NCI-H1930 (cell line): ENCODE measurements at places on chromosomes 11 and 22.

DNA sequence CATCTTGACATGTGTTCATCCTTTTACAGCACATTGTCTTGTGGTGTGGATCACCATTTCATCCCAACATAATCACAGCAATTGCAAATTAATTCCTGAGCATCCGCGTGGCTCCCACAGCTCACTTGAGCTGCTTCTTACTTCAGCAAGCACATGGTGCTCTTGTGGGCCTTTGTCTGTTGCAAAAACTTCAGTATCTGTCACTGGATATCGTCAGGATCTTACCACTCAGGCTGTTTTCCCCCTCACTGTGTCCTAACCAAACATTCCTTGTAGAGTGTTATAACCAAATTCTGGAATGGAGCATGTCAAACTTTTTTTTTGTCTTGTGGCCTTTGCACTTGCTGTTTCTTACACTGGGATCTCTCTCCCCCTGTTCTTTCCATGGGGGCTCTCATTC, 683.1 kb upstream of the ARHGAP42 start:
- DNase-seq, result no peak

DNA sequence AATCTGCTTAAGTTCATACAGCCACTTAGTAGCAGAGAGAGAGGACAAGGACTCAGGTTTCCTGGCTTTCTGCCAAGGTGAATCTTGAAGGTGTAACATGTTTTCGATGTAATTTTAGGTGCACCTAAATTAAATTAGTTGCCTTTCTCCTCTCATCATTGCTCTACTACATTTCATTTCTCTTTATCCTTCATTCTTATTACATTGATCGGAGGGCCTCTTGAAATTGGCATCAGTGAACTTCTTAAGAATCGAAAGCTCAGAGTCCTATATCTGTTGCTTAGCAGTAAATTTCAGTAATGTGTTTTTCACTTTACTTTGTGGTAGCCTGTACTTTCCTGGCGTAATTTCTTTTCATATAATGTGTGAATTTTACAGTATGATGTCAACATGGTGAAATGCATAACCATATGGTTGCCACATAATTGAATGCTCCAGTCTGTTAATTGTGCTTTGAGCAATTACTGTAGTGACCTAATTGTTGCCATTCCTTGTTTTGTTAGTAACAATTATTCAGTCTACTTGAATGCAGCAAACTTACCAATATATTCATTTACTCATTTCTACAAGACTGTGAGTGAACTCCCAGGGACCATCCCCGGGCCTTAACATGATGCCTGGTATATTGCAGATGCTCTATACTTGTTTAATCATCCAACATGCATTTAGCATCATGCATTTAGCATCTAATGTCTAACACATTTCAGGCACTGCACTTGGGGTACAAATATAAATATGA, 138.1 kb downstream of the MAML2 start:
- no peak for DNase-seq

DNA sequence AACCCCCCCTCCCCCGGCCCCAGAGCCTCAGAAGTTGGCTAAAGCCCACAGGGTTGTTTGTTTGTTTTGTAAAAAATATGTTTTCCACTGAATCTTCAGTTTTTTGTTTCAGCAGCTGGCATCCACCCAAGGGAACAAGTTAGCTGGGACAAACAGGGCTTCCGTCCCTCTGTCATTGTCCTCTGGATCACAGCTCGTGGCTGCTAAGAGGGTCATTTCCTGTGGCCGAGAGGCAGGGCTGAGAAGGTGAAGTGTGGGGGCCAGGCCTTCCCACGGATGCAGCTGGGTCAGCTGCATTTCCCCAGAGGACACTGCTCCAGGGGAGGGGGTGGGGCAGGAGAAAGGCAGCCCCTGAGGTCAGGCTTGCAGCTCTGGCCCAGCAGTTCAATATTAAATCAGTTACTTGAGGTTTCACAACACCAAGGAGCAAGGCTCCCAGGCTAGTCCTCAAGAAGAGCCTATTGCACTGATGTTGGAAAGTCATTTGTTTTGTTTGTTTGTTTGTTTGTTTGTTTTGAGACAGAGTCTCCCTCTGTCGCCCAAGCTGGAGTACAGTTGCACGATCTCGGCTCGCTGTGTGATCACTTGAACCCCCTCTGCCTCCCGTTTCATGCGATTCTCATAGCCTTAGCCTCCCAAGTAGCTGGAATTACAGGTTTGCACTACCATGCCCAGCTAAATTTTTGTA, 34.4 kb upstream of the SMTN start:
- no peak for DNase-seq

- DNase-seq, result no peak
Observed at GRCh38 chr11:94557992-94558391, 9.2 kb upstream of the PIWIL4 start.

- DNase-seq, result no peak
Observed at GRCh38 chr11:45332276-45332934, 46.3 kb upstream of the SYT13 start.

DNA sequence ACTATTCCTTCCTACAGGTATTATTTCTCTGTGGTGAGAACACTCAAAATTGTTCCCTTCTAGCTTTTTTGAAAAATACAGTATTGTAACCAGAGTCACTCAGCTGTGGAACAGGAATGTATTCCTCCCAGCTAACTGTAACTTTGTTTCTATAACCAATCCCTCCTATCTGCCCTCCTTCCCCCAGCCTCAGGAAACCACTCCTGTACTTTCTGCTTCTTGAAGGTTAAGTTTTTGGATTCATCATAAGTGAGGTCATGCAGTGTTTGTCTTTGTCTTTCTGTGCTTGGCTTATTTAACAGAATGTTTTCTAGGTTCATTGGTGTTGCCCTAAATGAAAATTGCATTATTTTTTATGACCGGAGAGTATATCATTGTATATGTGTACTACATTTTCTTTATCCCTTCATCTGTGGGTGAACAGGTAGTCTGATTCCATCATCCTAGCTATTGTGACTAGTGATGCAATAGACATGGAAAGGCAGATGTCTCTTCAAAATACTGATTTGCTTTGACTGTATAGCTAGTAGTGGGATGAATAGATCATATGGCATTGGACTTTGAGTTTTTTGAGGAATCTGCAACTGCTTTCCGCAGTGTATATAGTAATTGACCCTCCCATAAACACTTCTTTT, 112.9 kb upstream of the GRK3 start:
- no peak for DNase-seq

GRCh38 chr11:114929351-114930000, 251.1 kb downstream of the NXPE2 start:
- DNase-seq, result no peak

DNA sequence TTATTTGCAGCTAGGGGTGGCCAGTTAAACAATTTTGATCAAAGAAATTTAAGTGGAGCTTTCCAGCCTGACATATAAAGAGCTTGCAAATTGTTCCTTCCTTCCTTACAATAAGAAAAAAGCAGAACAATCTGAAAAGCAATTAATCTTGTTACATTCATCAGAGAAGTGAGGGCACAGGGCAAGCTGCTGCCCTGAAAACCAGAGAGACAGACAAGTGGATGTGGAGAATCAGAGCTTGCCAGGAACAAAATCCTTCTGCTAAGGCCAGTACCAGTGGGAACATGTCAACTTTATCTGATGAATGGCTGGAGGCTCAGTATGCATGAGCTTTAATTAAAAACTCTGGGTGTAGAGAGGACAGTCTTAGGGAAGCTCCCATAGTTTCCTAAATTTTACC, 8.8 kb downstream of the CCDC179 start:
- no peak for DNase-seq

DNA sequence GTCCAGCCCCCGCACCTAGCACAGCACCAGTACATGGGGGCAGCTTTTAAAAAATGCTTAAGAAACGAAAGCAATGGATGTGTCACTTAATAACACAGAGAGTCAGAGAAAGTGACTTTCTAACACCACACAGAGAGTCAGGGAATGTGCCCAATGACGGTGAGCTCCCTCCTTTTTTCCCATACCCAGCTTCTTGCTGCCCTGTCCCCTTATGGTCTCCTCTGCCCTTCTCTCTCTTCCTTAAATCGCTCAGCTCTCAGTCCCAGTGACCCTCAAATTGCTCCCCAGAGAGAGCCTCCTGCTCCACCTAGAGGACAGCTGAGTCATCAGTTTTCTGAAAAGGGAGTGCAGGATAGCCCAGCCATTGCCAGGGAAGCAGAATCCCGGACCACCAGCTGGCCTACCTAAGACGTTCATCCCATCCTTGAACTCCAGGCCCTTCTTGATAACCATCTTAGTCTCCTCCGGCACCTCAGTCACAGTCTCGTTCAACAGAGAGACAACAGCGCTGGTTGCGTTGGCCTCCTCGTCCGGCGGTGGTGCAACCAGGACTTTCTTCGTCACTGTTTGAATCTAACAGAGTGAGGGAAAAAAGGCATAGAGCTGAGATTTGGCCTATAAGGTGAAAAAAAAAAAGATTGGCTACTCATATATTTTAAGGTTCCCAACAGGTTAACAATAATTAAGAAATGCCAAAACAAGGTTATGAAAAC, 113.5 kb downstream of the SLC1A2 start:
- peak; percentile 56 for DNase-seq

GRCh38 chr11:79510960-79511359, 70.1 kb upstream of the TENM4 start:
- no peak for DNase-seq

DNA sequence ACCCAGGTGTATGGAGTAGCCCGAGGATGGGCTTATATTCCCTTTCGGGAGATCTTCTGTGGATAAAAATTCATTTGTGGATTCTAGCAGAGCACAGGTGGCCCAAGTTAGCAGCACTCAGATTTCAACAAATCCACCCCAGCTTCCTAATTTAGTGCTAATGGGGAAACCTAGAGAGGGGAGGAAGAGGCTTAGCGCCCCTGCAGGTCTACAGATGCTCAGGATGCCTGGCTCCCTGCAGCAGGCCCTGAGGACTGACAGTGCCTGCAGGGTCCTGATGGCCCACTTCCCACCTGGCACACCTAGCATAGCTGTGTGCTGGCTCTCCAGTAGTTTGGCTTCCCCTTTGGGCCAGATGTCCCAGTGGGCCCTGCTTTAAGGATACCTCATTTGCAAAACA, 6.5 kb downstream of the DGAT2 start:
- no peak for DNase-seq

DNA sequence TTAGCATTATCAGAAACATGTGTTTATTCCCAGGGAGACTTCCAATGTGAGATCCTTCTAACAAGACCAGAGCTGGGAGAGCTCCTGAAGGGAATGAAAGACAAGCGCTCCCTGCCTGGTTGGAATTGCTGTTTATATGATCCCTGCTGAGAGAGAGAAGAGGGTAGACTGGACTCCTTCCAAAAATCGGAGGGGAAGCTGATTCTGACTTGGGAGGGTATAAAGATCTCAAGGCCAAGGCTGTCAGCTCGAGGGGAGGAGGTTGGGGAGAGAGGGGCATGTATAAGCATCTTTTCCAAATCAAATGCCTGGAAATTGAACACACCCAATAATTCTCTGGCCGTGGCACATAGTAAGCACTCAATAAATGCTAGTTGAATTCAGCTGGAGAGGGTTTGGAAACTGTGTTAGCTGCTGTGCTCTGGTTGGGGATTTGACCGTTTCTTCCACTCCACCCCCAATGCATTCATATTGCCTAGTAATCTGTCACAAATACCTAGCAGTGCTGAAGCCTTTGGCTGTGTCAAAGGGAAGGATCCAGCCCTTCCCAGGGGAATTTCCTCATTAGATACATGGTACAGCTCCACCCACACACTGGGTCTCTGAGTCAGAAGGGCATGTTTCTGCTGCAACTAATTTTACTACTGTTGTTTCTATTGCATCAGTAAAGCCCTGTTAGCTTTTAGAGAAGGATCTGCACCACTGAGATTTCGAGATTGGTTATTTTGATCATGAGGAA, 61.5 kb downstream of the CACNG2 start:
- no peak for DNase-seq

GRCh38 chr22:50446708-50447575, 27.9 kb downstream of the SBF1 start:
- no peak for DNase-seq

DNA sequence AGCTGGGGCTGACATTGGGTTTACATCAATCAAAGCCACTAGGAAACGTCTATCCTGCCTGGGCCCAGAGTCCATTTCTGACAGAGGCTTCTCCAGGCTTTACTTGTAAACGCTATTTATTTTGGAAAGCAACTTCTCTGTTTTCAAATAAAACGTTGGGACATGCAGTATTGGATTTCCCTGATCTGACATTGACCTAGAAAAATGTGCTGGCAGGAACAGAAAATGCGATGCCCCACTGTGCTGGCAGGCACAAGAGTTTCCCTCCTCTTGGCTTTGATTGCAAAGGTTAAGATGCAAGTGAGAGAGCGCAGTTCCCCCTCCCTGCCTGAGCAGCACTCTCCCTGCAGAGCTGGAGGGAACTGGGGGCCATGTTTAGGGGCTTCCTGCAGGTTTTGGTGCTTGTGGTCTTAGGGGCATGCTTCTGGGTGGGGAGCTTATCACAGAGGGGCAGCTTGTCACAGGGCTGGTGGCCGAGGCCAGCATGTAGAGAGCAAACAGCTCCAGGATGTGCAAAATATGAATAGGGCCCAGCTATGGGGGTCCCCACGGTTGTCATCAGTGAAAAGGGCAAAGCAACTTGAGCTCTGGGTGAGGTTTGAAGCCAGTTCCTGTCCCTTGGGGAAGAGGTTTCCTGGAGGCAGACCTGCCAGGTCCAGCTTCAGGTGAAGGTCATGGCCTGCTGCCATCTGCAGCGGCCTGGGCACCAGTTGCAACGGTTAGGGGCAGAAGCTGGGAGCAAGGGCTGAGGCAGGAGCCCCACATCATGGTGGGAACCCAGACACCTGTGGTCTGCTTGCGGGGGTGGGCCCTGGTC, 42.3 kb upstream of the DKK3 start:
- no peak for DNase-seq

GRCh38 chr11:95076416-95076815, 9.7 kb downstream of the SRSF8 start:
- DNase-seq, result no peak

DNA sequence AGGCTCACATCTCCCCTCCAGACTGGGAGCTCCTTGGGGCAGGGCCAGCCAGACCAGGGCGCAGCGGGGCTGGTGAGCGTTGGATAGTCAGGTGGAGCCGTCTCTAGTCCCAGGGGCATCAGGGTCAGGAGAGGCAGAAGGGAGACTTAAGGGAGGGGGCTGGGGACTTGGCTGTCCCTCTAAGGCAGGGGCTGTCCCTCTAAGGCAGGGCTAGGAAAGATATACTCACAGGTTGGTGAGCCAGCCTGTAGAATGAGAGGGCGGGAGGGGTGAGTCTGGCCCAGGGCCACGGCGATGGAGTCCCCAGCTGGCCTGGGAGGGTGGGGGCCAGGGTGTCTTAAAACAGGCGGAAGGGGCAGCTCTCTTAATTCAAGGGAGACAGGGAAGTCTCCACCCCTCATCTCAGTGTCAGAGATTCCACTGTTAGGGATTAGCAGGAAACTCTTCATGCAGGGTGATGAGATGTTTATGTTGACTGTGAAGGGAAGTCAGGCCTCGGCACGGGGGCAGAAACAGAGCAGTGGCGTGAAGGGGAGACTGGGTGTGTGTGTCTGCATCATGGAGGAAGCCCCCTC, 11.3 kb downstream of the P2RY2 start:
- no peak for DNase-seq
